AG09309 (cell line): ENCODE measurements at places on chromosomes 3 and 15.

- peak; percentile 93 for DNase-seq
Measured at GRCh38 chr3:37935756-37936666, 54.6 kb upstream of the VILL start.

DNA sequence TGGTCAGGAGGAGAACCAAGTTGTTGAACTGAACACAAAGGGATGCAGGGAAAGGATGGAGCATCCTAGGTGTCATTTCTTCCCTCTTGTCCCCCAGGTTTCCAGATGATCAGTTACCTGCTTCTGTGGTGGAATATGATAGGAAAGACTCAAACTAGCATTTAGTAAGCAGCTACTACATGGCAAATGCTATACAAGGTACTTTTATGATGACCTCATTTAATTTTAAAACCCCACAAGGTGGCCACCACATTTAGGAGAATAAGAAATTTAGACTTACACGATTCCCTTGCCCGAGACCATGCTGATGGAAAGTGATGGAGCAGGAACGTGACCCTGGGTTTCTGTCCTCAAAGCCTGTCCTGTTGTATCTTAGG lies 40.9 kb downstream of the CCR4 start:
- no peak for DNase-seq

DNA sequence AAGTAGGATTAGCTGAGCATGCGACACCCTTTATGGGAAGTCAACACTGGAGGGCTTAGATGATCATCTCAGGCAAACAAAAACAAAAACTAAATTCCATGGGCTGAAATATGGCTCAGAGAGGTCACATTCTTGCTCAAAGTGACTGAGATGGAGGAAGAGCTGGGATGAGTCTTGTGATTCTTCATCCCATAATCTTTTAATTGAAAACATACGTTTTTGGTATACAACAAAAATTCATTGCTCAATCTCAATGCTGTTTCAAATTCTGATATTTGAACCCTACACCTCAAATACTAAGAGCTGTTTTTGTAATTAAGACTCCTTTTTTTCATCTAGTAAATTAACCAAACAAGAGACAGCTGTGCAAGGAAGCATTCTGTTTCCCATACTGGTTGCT lies 257.0 kb downstream of the NR1D2 start:
- no peak for DNase-seq

- DNase-seq, result no peak
Measured at GRCh38 chr3:163481738-163482137, 1596.6 kb downstream of the SI start.

- DNase-seq, result no peak
Measured at GRCh38 chr15:95987299-95987698, 343.2 kb upstream of the NR2F2 start.

DNA sequence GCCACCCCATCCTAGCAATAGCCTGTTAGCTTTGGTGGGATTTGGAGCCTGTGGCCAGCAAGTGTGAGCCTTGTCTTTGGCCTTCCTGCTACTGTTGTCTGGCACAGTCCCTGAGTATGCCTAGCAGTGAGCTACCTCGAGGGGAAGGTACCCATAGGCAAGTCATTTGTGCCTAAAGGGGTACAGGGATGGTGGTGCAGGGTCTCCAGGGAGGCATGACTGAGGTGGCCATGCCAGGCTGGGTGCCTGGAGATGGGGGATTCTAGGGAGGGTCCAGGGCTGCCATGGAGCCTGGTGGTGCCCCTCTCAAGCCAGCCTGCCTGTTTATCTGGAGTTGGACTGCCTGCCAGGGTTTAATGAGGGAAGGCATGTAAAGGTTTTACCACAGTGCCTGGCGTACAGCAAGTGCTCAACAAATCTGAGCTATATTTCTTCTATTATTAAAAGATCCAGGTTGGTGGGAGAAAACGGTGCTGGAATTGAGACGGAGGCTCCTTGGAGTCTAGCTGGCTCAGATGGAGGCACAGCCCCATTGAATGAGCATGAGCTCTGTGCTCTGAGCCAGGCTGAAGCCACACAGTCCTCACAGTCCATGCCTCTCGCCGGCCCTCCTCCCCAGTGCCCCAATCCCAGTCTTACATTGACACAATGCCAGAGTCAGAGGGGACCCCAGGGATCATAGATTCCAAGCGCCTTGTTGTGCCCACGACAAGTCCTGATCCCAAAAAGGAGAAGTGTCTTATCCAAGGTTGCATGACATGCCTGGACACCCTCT lies 76.2 kb downstream of the CORO2B start:
- no peak for DNase-seq

GRCh38 chr15:50506121-50506520 lies 40.3 kb downstream of the USP50 start:
- no peak for DNase-seq

DNA sequence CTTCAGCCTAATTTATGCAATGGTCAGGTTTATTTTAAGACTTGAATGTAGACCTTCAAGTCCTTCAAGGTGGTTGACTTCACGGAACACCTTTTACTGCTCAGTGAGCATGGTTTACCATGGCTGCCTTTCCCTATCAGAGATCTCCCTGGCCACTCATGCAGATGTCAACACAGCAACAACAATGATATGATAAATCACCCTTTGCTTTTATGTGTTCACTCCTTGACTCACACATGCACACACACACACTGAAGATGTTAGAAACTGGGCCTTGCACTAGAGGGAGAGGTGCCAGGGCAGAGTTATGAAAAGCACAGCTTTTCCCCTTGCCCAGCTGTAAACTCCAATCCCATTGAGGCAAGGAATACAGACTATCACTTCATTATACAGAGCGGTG lies 134.4 kb downstream of the WNT5A start:
- no peak for DNase-seq

GRCh38 chr3:195774917-195775316 lies 36.8 kb downstream of the MUC4 start:
- DNase-seq, result no peak

DNA sequence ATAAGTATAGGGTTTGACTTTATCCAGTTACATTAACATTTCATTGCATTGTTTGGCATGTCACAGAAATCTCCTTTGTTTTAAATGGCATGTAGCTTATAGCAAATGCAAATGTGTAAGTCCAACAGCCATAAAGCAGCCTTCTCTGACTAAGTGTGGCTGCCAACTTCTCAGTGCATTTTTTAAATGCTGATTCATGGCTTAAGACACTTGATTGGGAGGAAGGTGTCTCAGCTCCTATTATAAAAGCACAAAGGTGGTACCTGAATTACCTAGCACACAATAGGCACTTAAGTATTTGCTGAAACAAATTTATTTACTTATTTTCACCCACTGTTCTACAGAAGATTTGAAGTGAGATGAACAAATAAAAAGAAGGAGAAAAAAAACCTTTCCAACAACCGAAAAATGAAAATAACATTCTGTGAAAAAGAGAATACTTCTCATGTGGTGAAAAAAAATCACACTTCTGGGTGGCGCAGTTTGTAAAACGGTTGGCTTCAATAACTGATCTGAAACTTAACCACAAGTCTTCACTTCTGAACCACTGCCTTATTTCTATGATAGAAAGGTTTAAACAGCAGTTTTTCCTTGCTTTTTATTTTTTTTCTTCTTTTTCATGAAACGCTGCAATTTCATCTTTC lies 105.5 kb upstream of the ICE2 start:
- DNase-seq, result no peak

DNA sequence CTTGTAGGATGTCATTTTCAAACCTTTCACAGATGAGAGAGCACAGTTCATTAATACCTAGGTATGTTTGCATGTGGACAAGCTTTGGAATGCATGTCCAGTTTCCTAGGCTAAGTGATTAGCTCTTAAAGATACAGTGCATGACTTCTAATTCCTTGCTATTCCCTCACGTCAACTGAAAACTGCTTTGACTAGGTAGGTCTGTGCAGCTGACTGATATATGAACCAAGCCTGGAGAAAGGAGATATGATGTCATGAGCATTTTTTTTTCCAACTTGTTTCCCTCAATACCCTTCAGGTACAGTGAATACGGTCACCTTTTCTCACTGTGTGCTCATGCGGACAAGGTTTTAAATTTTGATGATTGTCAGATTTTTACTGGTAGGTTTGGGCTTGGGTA lies 41.6 kb upstream of the TASOR start:
- DNase-seq, result no peak

GRCh38 chr3:46684891-46685290 lies 8.6 kb downstream of the ALS2CL start:
- DNase-seq, result no peak

GRCh38 chr3:161100994-161101393 lies 4.2 kb downstream of the B3GALNT1 start:
- DNase-seq, result no peak

- peak; percentile 17 for DNase-seq
Measured at GRCh38 chr3:37338500-37338899, 164.1 kb upstream of the LRRFIP2 start.

GRCh38 chr3:157175691-157176507 lies 16.0 kb upstream of the CCNL1 start:
- no peak for DNase-seq

- DNase-seq, result no peak
Measured at GRCh38 chr3:11553436-11554235, 90.1 kb downstream of the VGLL4 start.

- DNase-seq, result no peak
Measured at GRCh38 chr3:196121066-196121465, 39.2 kb upstream of the TFRC start.

GRCh38 chr3:106399761-106400160 lies 530.9 kb upstream of the CBLB start:
- DNase-seq, result no peak

GRCh38 chr3:194029846-194030245 lies 106.1 kb upstream of the HES1 start:
- no peak for DNase-seq

GRCh38 chr3:37967260-37967881 lies 23.2 kb upstream of the VILL start:
- peak; percentile 21 for DNase-seq

DNA sequence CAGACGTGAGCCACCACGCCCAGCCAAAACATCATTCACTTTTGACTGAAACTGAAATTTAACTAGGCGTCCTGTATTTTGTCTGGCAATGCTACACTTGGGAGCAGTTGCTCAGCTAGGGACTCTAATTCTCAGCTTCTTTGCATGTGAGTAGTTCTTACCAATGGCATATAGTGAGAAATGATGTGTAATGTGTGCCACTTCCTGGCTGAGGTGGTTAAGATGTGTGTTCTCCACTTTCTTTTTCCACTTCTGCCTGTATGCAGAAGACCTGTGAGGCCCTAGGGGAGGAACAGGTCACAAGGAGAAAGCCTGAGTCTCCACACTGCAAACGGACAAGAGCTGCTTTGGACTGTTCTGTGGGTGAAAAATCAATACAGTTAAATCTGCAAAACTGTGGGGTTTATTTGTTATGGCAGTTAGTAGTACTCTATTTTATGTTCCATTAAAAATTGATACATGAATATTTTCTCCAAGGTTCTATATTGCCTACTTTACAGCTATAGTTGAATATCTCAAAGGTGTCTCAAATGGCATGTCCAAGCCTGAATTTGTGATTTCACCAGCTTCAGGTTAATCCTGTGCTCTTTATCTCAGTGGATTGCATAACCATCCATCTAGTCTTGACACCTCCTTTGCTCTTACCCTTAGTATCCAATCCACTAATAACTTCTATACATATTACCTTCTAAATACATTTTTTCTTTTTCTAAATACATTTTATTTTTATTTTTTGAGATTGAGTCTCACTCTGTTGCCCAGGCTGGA lies 59.3 kb downstream of the NR1D2 start:
- no peak for DNase-seq

GRCh38 chr3:84967767-84968581 lies 9.2 kb downstream of the CADM2 start:
- no peak for DNase-seq

GRCh38 chr15:97875513-97876280 lies 84.8 kb upstream of the ARRDC4 start:
- no peak for DNase-seq

DNA sequence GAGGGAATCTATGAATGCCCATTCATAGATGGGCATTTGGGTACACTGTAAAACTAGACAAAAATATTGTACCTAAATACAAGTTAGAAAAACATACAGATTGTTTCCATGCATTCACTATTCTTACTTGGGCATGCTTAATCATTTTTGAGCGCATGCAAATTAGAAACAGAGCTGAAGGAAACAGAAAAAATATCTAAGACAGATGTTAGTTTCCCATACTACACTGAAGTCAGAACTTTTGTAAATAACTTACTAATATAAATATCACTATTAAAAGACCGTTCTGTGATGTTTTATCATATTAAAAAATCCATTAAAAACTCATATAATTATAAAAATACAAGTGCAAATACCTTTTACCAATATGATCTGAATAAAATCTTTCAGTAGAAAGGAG lies 58.7 kb downstream of the GOLIM4 start:
- no peak for DNase-seq

DNA sequence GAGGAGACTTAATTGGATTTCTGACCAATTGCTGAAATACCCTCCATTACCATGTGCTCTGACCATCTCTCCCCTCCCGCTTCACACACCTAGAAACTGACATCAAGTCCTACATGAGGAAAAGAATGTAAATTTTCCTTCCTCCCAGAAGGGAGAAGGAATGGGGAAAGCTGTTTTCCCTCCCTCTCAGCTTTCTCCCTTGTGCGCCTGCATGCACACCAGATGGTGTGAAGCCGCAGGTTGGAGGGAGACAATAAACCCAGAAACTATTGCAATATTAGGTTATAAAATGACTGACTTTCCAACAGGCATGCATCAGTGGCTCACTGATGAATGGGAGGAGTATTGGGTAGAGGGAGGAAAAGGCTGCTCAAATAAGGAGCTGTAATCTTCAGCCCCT lies 50.9 kb downstream of the MB21D2 start:
- DNase-seq, result no peak

DNA sequence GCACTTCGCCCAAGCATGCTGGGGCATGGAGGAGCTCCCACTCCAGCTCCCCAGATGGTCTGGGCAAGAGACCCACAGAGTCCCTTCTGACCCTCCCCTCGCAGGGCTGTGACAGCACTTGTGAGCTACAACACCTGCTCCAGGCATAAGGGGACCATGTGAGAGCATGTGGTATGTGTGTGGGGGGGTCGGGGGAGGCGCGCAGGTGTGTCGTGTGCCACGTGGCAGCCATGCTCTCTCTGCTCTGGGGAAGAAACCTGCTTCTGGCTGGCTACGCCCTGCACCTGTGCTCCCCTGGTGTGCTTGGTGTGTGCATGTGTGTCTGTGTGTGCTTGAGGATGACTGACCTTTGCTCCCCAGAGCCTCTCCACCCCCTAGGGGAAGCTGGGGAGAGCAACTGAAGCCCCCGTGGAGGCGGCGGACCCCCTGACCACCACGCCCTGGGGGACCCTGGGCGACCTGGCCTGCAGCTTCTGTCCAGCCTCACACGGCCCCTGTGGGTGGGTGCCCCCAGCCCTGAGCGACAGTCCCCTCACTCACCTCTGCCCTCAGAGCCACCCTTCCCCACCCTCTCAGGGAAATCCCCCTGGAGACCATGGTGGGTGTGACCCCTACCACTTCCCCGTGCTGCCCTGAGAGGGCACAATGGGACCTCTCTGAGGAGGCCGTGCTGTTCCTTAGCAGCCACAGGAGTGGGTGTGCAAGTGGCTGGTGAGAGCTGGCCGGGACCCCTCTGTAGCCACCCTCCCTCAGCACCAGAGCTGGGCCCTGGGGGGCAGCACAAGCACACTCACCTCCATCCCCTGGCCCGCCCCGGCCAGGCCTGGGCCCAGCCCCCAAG lies 16.6 kb upstream of the SEC13 start:
- no peak for DNase-seq

- DNase-seq, result no peak
Measured at GRCh38 chr3:151196434-151196833, 6.6 kb downstream of the GPR171 start.

GRCh38 chr15:72796515-72797337 lies 13.2 kb upstream of the ADPGK start:
- no peak for DNase-seq
